ENCODE measurements at places on chromosomes 4 and X.

DNA sequence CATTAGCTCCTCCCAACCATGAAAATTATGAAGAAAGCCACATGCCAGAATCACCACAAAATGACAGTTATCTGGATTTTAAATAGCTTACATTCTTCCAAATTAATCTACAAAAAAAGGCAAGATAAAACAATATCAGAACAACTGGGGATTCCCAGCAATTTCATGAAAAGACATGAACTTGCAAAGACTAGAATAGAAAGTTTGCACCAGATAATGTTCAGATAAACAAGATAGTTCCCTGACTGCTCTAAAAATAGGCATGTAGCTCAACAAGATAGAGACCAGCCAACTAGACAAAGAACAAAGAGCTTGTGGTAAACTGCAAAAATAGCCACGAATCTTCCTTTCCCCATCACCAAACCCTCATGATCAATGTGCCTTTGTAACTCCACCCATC lies 30.3 kb upstream of the DDX53 start:
- DNase-seq, result no peak

DNA sequence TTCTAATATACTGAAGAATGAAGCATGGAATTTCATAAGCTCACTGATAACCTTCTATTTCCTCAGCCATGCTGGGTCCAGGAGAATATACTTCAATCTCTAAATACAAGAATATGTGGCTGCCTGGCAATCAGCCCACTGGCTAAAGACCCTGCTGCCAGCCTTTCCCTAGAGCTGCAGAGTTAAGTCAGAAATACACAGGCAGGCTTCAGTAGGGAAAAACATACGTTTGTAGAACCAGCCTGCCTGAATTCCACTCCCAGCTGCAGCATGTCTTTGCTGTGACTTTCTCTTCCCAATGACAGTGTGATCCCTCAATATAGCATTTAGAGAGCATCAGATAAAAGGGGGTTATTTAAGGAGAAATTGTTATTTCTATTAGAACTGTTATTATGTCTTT lies 289.1 kb downstream of the PCDH19 start:
- DNase-seq, result no peak

GRCh38 chr4:47692691-47693090 lies 145.2 kb downstream of the CORIN start:
- DNase-seq, result no peak

DNA sequence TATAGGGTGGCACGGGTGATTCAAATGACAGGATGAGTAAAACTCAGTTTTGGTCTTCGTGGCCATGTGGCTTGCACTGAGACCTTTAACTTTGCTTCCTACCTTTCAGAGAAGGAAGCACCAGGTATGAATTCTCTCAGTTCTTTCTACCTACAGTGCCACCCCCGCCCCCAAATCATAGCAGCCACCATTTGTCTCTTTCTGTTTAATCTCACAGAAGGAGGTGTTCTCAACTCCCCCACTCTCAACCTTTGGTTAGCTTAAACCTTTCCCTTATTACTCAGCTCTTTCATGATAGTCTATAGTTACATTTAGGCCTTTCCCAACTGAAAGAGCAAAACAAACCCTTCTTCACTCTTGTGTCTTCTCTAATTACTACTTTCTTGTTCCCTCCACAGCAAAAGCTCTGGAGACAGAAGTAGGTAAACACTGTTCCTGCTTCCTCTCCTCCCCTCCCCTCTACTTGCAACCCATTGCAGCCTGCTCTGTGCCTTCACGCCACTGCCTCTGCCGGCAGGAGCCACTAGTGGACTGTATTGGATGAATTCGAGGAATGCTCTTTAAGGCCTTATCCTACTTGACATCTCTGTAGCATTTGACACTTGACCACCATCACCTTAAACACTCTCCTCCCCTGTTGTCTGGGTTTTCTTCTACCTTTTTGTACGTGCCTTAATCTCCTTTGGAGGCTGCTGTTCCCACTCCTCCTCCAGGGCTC lies 123.7 kb downstream of the AFF1 start:
- DNase-seq, result no peak

GRCh38 chrX:43846558-43846957 lies 35.7 kb downstream of the MAOB start:
- no peak for DNase-seq

- DNase-seq, result no peak
Observed at GRCh38 chr4:105894660-105895582, at the start of gene NPNT. Gene NPNT (plus strand): TSS chr4:105895471. CDS start chr4:105895653, 182 bp downstream.

- no peak for DNase-seq
Observed at GRCh38 chrX:45740291-45740690, 539.6 kb upstream of the DIPK2B start.

GRCh38 chr4:34464196-34464595 lies 1780.1 kb downstream of the ARAP2 start:
- DNase-seq, result no peak

GRCh38 chr4:14671146-14671545 lies 331.1 kb upstream of the CPEB2 start:
- no peak for DNase-seq

DNA sequence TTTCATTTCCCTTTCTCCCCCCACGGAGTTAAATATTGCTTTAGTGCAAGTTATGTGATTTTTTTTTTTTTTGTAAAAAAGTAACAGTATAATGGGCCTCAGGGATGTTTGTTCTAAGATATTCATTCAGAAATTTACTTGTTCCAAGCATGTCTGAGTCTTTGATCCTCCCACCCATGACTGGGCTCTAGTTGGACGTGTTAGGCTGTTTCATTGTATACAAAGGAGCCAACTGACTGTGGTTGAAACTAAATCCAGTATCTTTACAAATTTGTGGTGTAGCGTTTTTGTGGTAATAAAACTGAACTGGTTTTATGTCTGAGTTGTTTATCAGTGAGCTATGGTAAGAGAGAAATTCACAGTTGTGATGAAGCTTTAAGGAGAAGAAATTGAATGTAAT lies 74.1 kb downstream of the DOCK11 start:
- no peak for DNase-seq

- DNase-seq, result no peak
Observed at GRCh38 chrX:53246231-53246630, 21.2 kb upstream of the KDM5C start.

- no peak for DNase-seq
Observed at GRCh38 chr4:141686879-141687278, 50.5 kb downstream of the IL15 start.

- no peak for DNase-seq
Observed at GRCh38 chrX:84830836-84831235, 172.8 kb upstream of the APOOL start.

Data from sigmoid colon (tissue), 7 donors.